Suppressor macrophage treated with lipopolysaccharide for 1 hour (primary cell): ENCODE measurements at places on chromosomes 7 and 10.

DNA sequence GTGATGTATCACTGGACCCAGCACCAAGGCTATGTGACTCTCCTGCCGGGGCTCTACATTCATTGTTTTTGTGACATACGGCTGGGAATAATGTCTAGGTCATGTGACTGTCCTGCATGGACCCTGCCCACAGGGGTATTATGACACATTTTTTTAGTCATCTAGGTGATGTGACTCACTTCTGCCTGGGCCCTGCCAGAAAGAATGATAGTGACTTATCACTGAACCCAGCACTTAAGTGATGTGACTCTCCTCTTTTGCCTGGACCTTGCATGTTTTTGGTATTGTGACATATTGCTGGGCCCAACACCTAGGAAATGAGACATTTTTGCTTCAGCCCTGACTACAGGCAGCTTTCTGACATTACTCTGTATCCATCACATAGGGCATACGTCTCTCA lies 51.1 kb upstream of the ZNF107 start:
- DNase-seq: no peak

- no peak for DNase-seq
Observed at GRCh38 chr10:75952093-75952492, 520.7 kb downstream of the LRMDA start.

GRCh38 chr7:6271060-6271658 lies 1.3 kb downstream of the CYTH3 start:
- DNase-seq: peak; percentile 73

GRCh38 chr7:36496576-36496975 lies 106.9 kb downstream of the ANLN start:
- DNase-seq: no peak

- no peak for DNase-seq
Observed at GRCh38 chr7:37289367-37289766, 159.3 kb downstream of the ELMO1 start.

DNA sequence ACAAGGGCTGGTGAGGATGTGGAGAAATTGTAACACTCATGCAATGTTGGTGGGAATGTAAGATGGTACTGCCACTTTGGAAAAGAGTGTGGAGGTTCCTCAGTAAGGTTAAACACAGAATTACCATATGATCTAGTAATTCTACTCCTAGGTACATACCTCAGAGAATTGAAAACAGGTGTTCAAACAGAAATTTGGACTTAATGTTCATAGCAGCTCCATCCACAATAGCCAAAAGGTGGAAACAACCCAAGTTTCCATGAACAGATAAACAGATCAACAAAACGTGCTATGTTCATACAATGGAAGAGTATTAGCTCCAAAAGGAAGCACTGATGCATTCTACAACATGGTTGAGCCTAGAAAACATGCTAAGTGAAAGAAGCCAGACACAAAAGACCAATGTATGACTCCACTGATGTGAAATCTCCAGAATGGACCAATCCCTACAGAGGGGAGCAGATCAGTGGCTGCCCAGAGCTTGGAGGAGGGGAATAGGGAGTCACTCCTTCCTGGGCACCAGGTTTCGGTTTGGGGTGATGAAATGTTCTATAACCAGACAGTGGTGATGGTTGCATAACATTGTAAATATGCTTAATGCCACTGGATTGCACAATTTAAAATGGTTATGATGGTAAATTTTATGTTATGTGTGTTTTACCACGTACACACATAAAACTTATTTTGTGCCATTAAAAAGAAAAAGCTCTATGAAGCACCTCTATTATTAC lies 5.7 kb upstream of the WDR86 start:
- DNase-seq: peak; percentile 97

GRCh38 chr10:88598055-88598454 lies 11.5 kb downstream of the LIPJ start:
- DNase-seq: peak; percentile 69

DNA sequence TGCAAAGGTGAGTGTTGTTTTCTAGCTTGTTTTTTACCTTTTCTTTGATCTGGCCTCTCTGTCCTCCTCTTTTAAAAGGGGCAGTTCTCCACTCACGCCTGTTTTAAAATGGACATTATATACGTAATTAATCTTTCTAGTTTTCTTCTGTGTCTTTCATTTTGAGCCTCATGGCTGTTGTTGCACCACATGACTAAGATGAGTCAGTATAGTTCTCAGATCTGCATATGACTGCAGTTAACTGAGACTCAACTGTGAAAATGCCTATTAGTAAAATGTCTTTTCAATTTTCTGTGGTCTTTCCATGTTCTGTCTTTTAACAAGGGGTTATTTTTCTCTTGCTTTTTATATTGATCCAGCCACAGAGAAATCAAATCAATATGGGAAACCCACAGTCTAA lies 296.1 kb downstream of the CDK14 start:
- DNase-seq: peak; percentile 4

DNA sequence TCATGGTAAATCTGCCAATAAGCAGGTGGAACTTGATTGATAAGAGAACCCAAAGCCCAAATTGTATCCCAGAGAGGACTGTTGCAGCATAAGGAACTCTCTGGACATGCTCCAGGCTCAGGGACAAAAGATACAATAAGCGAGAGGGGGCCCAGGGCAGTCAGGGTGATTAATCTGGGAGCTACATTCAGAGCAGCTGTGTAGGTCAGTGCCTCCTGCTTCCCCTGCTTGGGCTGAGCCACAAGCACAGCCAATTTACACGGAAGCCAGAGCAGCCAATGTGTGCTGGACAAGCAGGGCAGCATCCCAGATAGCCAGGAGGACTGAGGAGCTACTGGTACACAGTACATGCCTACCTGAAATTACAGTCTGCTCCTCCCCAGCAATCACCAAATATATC lies 24.2 kb downstream of the MYPN start:
- no peak for DNase-seq

- DNase-seq: no peak
Observed at GRCh38 chr10:44860811-44861736, 50.1 kb upstream of the TMEM72 start.

GRCh38 chr10:18021725-18022480 lies 70.2 kb downstream of the SLC39A12 start:
- no peak for DNase-seq

GRCh38 chr10:6446711-6447110 lies 133.4 kb downstream of the PRKCQ start:
- no peak for DNase-seq

DNA sequence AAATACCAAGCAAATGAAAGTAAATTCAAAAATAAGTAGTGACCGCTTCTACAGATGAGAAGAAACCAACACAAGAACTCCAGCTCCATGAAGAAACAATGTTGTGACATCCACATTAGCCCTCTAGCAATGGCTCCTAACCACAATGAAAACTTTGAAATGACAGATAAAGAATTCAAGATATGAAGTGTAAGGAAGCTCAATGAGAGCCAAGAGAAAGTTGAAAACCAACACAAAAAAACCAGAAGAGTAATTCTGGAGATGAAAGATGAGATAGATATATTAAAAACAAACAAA lies 68.2 kb upstream of the DDC start:
- no peak for DNase-seq

DNA sequence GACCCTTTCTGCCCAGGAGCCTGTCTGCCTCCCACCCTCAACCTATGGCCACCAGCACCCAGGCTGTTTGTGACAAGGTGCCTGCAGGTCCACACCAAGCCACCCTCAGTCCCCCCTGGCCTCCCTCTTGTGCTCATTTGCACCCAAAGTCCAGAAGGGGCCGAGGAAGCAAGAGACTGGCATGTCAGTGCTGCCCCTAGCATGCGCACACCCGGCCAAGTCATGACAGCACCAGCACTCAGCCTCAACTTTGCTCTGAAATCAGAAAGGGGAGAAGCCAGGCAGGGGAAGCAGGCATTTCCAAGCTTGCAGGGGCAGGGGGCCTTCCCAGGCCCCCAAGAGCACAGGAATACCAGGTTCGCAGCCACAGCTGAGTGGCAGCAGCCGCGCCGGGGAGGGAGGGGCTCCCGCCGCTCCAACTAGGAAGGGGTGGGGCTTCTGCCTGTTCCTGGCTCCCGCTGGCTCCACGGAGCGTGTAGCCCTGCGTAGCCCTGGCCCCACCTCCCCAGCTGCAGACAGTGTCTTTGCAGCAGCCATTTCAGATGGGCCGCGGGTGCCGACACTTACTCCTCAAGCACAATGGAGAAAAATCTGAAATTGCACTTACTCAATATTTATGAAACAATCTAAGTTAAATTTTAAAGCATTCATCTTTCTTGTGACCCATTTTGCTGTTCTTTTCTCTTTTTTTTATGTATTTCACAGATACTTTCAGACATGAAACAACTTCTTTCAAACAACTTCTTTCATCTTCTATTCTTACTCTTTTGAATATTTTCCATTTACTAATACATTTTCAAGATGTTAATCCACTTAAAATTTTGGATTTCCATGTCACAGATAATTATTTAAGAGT lies 54.9 kb upstream of the ABCB5 start:
- DNase-seq: no peak

DNA sequence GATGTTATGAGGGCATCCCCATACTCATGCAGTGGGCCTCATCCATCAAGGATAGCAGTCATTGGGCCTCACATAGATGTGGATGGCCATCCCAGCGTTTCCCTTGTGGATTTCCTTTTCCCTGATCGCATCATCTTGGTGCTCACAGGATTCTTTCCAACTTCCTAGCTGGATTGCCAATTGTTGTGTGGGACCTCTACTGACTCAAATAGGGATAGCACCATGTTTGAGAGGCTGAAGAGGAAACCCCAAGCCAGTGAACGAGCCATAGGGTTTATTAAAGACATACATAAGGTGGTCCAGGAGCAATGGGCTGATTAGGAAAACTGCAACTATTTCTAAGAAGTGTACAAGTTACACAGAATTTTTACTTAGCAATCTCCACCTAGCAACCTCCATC lies 21.8 kb downstream of the ASZ1 start:
- DNase-seq: no peak

DNA sequence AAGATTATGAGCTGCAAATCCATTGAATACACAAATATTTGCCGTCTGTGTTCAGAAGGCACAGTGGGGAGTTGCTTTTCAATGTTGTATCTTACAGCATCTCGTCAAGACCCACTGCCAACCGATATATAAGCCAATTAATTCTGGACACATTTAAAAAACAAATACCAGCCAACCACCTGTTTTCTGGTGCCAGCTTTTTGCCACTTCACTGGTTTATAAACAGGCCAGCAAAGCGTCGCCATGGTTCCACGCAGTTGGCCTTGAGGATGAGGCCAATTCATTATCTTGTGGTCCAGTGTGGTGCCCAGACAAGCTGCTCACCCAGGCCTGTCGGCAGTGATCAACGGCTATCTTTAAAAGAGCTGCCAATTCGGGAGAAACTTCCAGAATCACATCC lies 321.0 kb downstream of the TCERG1L start:
- DNase-seq: no peak

DNA sequence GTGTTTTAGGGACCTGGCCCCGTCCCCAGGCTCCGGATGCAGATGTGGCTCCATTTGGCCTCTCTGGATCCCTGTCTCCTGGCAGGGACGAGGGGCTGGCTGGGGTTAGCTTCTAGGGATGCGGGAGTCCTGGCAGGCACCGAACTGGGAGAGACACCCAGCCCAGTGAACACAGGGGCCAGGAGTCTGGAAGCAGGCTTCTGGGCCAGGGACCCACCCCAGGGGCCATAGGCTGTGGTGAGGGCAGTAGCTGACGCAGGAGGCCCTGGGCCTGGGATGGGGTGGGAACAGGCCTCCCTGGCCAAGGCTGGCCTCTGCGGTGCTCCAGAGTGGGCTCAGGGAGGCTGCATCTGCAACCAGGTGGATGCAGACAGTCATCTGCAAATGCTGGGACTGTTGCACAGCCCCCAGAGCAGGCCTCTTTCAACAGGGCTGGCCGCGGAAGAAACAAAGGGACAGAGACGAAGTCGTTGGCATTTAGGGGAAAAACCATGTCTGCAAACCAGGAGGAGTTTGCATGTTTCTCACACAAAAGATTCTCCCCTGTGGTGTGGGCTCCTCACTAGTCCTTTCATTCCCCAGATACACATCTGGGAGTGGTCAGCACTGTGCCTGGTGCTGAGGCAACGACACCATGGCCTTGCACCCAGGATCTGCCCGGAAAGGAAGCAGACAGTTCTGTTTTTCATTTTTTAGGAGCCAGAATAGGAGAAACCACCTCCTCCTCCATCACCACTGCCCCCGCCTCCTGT lies 36.4 kb upstream of the ZNF488 start:
- no peak for DNase-seq

- peak; percentile 77 for DNase-seq
Observed at GRCh38 chr7:2608921-2609411, 22.8 kb upstream of the TTYH3 start.

GRCh38 chr10:110571093-110571743 lies 3.7 kb downstream of the SMC3 start:
- no peak for DNase-seq

- no peak for DNase-seq
Observed at GRCh38 chr10:5595095-5595494, 70.3 kb downstream of the CALML3 start.

DNA sequence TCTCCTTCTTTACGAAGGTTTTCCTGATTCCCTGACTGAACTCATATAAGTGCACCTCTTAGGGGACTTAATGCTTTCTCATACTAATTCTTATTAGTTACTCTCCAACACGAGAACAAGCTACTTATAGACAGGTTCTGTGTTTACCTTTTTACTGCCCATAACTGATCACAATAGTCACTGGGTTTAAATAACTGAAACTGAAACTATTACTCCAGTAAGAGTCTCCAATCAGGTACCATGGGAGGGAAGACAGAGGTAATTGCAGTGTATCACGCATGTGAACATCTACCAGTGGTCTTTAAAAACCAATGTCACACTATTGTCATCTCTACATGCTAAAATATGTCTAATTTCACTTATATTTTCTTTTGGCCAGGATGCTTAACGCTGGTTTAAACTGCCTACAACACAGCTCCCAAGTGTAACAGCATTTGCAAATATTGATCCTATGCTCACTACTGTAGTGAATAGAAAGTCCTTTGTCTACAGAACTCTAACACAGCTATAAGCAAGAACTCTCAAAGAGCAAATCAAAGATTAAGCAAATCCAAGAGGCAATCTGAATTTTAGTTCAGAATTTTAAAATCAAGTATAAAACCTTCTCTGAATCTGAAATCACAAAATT lies 3.6 kb downstream of the GDI2 start:
- DNase-seq: no peak

GRCh38 chr10:18713077-18713476 lies 53.8 kb downstream of the ARL5B start:
- DNase-seq: peak; percentile 45

DNA sequence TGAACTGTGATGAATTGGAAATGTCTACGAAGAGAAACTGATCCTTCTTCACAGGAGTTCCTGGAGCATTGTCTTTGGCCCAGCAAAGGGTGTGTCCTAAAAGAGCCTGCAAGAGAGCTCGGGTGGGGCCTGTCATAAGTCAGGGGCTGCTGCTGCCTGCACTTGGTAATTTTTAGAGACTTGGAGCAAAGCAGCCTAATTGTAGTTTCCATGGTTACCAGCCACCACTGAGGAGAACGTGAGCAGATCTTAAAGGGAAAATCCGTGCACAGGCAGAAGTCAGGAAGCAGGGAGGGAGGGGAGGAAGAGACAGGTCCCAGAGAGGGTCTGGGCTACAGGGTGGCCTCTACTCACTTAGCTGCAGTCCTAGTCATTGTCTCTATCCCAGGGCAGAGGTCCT lies 463.6 kb downstream of the PLXNA4 start:
- no peak for DNase-seq

- DNase-seq: no peak
Observed at GRCh38 chr7:38600741-38601140, 30.4 kb downstream of the AMPH start.

GRCh38 chr10:47340608-47341170 lies 7.5 kb upstream of the RBP3 start:
- peak; percentile 69 for DNase-seq
